ENCODE measurements at places on chromosomes 6 and 20.

GRCh38 chr20:17029698-17030097, 197.1 kb upstream of the PCSK2 start:
- DNase-seq, result no peak

- no peak for DNase-seq
Measured at GRCh38 chr6:30766461-30767157, 22.3 kb upstream of the IER3 start.

GRCh38 chr20:37316116-37316774, 26.8 kb downstream of the MANBAL start:
- no peak for DNase-seq

DNA sequence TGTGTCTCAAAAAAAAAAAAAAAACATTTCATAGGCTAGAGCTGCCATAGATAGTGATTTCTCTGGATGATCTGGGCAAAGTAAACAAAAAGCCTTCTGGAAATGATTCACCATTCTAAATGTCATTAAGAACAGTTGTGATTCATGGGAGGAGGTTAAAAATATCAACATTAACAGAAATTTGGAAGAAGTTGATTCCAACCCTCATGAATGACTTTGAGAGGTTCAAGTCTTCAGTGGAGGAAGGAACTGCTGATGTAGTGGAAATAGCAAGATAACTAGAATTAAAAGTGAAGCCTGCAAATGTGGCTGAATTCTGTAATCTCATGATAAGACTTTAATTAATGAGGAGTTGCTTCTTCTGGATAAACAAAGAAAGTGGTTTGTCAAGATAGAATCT, 26.8 kb upstream of the MMP24 start:
- DNase-seq, result no peak

DNA sequence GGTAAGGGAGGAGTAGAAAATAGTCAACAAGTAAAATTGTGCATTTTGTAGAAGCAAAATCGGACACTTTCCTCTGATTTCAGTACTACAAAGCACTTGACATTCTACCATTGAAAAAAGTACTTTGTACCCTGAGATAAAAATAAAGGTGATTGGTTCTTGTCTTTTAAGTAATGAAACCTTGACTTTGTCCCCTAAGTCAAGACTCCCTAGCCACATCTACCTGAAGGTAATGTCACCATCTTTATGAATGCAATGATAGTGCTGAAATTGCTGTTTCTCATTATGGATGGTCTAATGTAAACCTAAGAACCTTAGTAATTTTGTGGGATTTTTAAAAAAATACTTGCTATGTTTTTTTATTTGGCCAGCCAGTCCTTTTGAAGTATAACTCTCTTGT, 2.4 kb upstream of the MAN1A1 start:
- DNase-seq, result no peak

- DNase-seq, result no peak
Measured at GRCh38 chr20:59151820-59152219, 11.8 kb upstream of the ZNF831 start.

DNA sequence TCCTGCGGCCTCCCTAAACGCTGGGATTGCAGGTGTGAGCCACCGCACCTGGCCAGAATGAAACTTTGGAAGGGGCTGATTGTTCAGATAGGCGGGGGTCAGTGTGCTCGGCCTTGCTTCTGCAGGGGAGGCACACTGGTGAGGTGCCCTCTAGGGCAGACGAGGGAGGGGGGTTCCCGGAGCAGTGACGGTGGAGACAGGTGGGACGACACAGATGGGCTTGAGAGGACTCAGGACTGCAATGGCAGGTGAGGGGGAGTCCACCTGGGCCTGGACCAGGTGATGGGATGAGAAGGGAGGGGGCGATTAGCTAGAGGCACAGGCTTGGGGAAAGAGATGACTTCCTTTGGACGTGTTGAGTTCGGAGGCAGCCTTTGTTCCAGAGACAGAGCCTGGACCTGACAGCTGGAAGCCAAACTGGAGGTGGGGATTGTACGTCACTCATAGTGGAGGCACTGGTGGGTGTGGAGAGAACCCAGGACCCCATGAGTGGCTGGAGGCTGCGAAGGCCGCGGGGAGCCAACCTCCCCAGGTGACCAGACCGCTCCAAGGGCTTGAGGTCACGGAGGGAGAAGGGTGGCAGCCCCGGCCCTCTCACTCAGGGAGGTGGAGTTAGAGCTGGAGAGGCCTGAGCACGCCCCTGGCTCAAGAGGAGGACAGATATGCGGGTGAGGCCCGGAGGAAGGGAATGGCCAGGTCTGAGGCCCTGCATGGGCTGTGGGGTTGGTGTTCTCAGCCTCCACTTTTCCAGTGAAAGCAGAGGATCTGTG, 10.5 kb upstream of the MAP1LC3A start:
- DNase-seq, result no peak

DNA sequence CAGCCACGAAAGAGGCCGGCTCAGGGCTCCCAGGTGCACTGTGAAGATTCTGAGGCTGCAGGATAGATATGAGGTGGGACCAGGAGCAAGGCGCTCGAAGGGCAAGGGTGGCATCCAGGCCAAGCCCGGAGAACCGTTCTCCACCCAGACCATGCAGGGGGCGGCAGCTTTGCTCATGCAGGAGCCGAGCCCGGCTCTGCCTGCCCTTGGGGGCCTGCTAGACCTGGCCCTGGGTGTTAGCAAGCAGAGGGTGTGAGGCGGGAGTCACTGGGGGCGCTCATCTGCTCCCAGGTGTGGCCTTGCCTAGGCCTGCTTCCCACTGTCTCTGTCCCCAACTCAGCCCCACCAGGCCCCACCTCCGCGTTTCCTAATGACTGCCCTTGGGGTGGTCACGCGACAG, 59.4 kb downstream of the WDR27 start:
- DNase-seq, result no peak

DNA sequence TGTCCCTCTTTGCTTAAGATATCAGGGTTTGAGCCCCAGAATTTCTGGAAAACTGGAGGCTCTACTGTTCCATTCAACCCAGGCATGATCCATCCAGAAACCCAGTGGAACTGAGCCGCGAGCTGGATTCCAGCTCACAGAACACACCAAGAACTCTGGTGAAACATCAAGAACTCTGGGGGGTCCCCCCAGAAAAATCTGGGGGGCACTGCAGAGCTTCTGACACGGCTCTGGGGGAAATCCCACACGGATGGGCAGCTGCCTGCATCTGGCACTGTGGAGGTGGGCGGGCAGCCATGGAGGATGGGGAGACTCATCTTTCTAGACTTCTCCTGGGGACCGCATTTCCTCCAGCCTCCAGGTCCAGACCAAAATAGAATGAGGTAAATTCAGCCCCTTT, 51.0 kb downstream of the BMP7 start:
- DNase-seq, result no peak

GRCh38 chr20:57609086-57609841, 11.0 kb downstream of the ZBP1 start:
- DNase-seq, result no peak

- no peak for DNase-seq
Measured at GRCh38 chr6:152509916-152510315, 127.2 kb downstream of the SYNE1 start.

DNA sequence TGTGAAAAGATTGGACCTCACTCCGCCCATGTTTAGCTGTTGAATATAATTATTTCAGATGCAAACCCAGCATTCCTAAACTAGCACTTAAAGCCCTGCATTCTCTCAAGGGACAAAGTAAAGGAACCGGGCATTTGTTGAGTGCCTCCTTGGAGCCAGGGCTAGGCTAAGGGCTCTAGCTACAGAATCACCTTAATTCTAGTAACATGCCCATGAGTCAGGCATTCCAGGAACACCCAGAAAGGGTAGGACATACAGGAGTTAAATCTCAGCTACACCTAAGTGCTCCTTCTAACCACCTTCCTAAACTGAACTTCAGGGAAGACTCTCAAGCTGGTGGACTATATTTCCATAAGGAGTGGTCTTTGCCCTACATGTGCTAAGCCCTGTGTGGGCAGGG, 89.4 kb downstream of the SLC24A3 start:
- no peak for DNase-seq

GRCh38 chr20:47850146-47850545, 64.9 kb upstream of the SULF2 start:
- DNase-seq, result no peak

DNA sequence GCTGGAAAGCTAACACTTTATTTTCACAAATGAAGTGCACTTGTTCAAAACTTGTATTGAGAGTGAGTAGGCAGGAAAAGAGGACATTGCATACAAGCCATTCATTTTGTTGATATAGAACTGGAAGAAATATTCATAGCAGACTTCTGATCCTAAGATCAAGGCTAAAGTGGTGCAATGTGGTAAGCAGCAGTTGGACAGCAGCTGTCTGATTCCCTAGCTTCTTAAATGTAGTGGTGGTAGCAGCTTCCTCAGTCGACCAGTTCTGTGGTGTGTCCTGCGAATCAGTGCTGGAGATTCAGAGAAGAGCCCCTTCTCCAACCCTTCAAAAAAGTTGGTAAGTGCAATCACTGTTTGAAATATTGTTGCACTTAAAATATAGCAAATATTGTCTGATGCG, 281.7 kb upstream of the GJE1 start:
- no peak for DNase-seq

GRCh38 chr6:69861986-69862385, 4.4 kb upstream of the COL19A1 start:
- DNase-seq, result no peak

DNA sequence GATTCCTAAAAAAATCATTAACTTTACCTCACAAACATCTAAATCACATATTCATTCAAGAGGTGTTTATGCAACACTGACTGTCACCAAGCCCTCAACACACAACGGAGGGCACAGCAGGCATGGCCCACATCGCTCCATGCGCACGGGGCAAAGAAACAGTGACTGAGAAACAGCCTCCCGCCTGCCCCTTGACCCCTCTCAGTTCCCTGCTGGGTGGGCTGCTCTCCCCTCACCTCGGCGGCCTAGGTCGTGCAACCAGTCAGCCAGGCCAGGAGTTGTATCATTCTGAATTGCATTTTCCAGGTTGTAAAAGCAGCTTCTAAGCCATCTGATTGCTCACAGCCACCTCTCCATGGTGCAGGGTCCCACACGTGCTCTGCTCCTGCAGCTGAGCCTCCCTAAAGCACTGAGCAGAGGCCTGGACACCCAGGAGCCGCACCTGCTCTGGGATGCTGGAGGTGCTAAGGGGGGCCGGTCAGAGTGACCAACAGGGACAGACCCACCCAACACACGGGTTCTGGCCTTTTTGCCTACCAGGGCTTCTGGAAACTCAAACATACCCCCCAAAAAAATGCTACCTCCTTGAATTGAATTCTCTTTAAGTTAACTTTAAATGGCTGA, 37.9 kb downstream of the TAF4 start:
- DNase-seq, result no peak

DNA sequence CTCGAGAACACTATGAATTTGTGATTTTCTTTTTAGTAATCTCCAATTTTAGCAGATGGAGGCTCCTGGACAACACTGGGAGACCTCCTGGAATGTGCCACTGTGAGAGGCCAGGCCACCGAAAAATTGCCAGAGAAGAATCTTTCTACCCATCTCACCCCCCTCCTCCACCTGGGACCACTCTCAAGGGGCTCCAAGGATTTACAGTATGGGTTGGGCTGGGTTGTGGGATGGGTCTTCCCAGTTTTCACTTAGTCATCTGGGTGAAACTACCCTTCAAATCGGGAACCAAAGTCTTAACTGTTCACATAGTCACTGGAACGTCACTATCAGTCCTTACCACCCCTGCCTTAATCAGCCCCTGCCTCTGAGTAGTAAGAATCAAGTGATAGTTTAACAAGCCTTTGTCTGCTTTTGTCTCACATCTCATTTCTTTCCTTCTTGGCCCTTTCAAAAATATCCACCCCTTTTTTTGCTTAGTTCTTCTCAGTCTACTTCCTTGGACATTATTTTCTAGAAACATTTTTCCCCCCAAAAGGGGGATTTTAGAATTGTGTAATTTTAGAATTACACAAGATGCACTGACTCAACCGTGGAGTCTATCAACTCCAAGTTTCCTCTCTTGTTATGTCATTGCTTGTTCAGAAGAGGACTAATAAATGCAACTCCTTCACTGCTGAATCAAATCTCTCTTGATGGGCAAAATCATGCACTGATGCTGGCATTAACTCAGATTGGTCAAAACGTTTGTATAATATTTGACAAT, 148.2 kb upstream of the MOCS1 start:
- DNase-seq, result no peak

Measured in T1000 (cell line).